Activated naive CD4-positive, alpha-beta T cell treated with anti-CD3 and anti-CD28 coated beads for 36 hours (primary cell): ENCODE measurements at places on chromosomes 7 and 10. TPM values are rescaled to one million over a fixed set of nuclear protein-coding genes. Genes with fewer than 3 reads are reported as not detected.

GRCh38 chr7:47091141-47091540 lies 490.8 kb downstream of the TNS3 start:
- no peak for DNase-seq
- H3K27me3 ChIP-seq, result peaks cover 12% of the 10 kb centered on the region
- no peak overlapping the region for H3K4me3 ChIP-seq

- no peak overlapping the region for H3K4me3 ChIP-seq
- no peak for DNase-seq
- H3K27me3 ChIP-seq, result no peaks in the 10 kb centered on the region
- no peak overlapping the region for H3K27ac ChIP-seq
These were observed 116.9 kb upstream of the GDF10 start for GRCh38 chr10:47182934-47183703.

DNA sequence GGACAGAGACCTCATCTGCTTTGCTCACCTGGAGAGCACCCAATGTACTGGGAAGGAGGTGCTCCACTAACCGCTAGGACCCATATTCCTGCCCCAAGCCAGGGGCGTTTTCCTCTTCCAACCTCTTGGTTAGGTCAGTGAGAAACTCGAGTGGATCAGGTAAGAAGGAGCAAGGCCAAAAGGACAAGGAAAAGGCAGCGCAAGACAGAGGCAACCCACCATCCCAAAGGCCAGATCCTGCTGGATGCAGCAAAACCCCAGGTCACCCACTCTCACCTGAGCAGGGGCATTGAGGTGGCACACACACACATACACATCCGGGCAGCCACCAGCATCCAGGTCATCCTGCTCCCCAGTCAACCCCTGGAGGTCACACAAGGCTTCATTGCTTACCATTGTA lies 105.1 kb downstream of the GRID1 start:
- no peaks in the 10 kb centered on the region for H3K36me3 ChIP-seq
- H3K27me3 ChIP-seq, result peaks cover 19% of the 10 kb centered on the region
- H3K27ac ChIP-seq, result no peak overlapping the region
- DNase-seq, result no peak

Gene POLR2J2
- 4.8 TPM for total RNA-seq

Gene SPDYE2
- total RNA-seq, result not detected

Gene CLRN3
- total RNA-seq, result not detected
